ENCODE measurements at places on chromosomes 7 and 10.
A peak's percentile ranks its signal among the peaks of the same experiment; 100 is the strongest.

- no peak for DNase-seq
Measured at GRCh38 chr10:128149267-128150014, 23.2 kb upstream of the MKI67 start.

GRCh38 chr7:82156893-82157292 is 286.7 kb downstream of the CACNA2D1 start:
- DNase-seq = no peak

- DNase-seq = no peak
Measured at GRCh38 chr7:55271069-55271626, 94.0 kb upstream of the LANCL2 start.

- no peak for DNase-seq
Measured at GRCh38 chr7:139232904-139233303, 1.9 kb downstream of the UBN2 start.

- DNase-seq = no peak
Measured at GRCh38 chr10:3554121-3554522, 230.9 kb downstream of the KLF6 start.

DNA sequence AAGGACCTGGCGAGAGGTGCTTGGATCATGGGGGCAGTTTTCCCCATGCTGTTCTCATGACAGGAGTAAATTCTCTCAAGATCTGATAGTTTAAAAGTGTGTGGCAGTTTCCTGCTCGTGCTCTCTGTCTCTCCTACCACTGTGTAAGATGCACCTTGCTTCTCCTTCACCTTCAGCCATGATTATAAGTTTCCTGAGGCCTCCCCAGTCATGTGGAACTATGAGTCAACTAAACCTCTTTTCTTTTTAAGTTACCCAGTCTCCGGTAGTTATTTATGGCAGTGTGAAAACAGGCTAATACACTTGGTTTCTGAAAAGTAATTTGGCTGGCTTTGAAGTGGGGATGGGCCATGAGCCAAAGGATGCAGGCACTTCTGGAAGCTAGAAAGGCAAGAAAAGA is 268.0 kb upstream of the KAT6B start:
- DNase-seq = no peak

GRCh38 chr7:150685219-150686029 is at the start of gene GIMAP2:
TSS of gene GIMAP2 (plus strand) at chr7:150685706. CDS start at chr7:150687060, 1,354 bp downstream.
- peak; percentile 77 for DNase-seq

DNA sequence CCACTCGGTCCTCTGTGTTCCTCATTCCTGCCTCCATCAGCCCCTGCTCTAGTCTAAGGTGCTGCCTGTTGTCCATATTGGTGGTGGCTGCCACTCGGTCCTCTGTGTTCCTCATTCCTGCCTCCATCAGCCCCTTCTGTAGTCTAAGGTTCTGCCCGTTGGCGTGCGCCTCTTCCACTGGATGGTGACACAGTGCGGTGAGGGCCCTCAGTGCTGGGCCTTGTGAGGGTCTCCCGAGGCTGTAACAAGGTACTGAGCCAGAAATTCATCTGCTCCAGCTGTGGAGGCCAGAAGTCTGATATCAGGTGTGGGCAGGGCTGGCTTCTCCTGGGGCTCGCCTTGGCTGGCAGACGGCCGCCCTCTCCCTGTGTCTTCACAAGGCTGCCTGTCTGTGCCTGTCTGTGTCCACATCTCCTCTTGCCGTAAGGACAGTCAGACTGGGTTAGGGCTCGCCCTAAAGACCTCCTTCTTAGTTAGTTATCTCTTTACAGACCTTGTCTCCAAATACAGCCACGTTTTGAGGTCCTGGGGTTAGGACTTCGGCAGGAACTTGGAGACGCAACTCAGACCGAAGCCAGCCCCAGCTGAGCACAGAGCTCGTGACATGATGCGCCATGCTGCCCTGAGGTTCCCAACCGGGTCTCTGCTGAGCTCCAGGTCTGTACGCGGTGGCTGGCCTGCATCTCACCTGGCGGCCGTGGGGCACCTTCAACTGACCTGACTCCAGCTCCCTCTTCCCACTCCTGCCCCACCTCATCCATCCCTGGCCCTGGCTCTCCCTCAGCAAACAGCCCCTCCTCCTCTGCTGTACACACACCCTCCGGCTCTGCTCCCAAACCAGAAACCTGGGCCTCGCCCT is 181.4 kb upstream of the SHH start:
- DNase-seq = no peak

DNA sequence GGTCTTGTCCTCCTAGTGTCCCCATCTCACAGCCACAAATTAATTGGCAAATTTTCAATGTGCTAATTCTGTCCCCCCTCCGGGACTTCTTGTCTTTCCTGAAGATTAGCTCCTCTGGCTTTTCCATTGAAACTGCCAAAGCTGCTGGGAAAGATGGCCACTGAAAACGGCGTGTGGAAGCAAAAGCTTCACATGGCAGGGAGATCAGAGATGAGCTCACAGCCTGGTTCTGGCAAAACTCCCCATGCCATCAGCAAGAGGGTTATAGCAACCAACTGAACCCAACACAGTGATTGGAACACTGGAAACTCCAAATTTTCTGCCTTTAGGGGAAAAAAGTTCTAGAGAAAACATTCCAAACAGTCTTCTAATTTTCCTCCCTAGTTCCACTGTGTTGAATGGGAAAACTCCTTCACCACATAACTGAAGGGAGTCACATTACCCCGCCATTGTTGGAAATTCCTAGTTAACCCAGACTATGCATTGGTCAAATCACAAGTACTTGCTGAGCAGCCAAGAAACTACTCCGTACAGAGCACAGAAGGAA is 37.0 kb downstream of the NRAP start:
- DNase-seq = no peak

GRCh38 chr7:120039138-120039537 is 233.8 kb upstream of the KCND2 start:
- no peak for DNase-seq

DNA sequence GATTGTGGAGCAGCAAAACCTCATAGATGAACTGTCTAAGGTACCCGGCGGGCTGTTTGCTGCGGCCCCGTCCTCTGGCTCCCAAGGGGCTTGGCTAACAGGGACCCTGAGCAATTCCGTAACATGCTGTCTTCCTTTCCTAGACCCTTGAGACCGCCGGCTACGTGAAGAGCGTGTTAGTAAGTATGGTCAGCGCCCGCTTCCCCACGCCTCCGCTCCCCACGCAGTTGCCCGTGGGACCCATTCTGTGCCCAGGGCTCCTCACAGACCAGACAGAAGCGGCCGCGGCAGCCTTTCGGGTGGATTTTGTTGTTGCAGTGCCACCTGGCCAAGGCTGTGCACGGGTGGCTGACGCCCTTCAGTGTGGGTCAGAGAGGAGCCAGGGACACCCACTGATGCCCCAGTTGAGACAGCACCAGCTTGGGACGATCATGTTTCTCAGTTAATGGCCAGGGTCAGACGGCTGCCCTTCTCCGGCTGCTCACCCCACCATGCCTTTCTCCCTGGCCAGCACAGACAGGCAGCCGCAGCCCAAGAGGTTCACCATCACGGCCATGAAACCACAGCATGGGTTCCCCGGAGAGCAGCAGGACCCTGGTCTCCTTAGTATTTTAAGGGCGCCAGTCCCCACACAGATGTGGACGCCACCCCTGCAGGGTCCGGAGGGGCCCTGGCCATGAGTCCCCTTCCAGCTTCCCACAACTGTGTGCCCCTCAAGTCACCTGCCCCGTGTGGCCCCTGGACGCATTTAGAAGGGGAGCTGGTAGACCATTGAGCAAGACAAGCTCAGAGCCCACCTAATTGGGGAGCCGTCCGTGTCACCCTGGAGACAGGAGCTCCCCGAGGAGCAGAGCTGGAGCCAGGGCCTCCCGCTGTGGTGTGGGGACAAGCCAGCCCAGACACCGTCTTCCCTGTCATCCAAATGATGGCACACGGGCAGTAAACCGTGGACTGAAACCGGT is 49.4 kb upstream of the DPYSL4 start:
- DNase-seq = no peak

DNA sequence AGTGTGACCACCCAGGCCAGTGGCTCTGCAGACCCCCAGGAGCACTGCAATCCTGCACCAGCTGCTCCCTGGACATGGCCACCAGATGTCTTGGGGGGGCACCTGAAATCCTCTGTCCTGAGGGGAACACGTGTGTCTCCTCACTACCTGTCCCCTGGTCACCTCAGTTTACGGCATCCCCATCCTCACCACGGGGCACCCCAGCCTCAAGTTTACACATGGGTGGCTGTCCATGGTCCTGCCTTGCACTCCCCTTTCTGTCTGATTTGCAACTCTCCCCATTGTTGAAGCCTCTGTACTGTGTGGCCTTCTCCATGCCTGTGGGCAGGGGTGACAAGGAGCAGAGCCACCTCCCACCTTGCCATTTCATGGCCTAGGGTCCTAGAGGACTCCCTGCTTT is 67.2 kb downstream of the RAMP3 start:
- no peak for DNase-seq

- no peak for DNase-seq
Measured at GRCh38 chr7:158650821-158651225, 53.8 kb downstream of the NCAPG2 start.

Data from pons (tissue), 1 donor.